NCI-H2029 (cell line): ENCODE measurements at places on chromosomes 12 and 14.

DNA sequence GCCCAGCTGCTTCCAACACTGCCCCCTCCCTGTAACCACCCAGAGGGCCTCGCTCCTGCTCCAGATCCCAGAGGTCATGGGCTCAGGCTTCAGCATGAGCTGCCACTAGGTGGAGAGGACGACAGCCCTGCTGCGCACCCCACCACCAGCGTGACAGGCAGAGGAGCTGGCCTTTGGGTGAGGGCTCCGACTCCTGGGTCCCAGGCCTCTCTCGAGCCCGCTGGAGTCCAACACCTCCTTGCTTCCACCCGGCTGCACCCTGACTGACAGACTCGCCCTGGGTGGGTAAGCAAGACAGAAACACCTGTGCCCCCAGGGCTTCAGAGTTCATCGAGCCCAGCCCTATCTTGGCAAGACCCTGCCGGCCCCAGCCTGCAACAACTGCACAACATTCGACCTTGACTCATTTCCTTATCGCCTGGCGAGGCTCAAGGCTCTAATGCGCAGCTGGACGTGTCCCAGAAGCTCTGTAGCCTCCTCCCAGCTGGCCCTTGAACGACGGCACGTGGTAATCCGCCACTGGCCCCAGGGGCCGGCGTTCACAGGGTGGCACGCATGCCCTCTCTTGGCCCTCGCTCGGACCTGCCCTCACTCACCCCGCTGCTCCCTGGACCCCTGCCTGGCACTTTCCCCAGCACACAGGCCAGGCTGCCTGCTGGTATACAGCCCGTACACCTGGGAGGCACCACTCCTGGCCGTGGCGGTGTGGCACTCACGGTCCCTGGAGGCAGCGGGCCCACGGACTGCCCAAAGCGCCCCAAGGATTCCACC is 28.0 kb downstream of the VPS37B start:
- no peak for DNase-seq

DNA sequence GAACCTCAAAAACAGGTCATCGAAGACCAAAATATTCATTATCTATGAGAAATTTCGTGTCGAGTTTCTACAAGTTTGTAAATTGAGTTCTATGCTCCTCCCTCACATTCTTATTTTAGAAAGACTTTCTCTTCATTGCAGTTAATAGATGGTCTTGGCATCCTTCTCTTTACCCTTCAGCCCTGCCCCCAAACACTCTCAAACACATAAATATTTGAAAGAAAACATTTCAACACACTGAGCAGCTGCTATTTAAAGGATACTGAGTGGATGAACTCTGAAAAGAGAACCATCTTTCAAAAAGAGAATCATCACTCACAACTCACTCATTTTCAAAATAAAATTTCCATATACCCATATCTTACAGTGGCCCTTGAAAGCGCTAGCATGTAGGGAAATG is 67.1 kb downstream of the NUAK1 start:
- no peak for DNase-seq

- no peak for DNase-seq
Measured at GRCh38 chr14:79997509-79998208, 213.6 kb downstream of the DIO2 start.

GRCh38 chr14:22689199-22689598 is 45.0 kb upstream of the OR6J1 start:
- DNase-seq = no peak

- DNase-seq = no peak
Measured at GRCh38 chr14:103519043-103519836, 3.4 kb downstream of the CKB start.

DNA sequence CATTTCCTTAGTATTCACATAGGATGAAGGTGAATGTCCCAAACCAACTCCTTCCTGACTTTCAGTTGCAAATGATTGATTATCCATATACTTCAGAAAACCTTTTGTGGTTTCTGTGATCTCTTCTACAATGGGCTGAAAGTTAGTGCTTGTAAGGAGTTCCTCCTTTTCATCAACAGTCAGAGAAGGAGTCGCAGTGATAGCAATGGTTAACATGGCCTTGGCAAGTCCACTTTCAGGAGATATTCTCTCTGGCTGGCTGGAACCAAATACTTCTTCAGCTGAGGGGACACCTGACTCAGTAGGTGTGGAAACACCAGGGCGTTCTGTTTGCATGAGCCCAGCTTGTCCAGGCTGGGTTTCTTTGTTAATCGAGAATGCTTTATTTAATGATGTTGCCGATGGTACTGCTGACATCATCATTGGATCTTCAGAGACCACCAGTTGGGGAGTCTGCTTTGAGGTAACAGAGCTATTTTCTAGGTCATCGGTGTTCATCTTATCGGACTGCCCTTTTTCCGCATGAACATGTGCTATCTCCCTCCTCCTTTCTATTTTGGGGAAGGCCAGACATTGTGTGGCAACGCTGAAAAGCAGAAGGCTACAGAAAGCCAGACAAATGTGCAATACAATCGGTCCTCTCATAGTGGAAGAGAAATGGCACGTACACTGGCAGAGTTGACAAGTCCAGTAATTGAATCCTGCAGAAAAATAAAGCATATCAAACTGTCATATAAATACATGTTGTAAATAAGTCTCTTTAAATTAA is 13.1 kb downstream of the ARMH4 start:
- DNase-seq = no peak

- no peak for DNase-seq
Measured at GRCh38 chr12:108592033-108592909, 5.6 kb downstream of the TMEM119 start.
